DMS79 (cell line): ENCODE measurements at places on chromosomes 3 and 15.

- no peak for DNase-seq
These were observed 28.2 kb upstream of the ST6GAL1 start for GRCh38 chr3:186902154-186902553.

DNA sequence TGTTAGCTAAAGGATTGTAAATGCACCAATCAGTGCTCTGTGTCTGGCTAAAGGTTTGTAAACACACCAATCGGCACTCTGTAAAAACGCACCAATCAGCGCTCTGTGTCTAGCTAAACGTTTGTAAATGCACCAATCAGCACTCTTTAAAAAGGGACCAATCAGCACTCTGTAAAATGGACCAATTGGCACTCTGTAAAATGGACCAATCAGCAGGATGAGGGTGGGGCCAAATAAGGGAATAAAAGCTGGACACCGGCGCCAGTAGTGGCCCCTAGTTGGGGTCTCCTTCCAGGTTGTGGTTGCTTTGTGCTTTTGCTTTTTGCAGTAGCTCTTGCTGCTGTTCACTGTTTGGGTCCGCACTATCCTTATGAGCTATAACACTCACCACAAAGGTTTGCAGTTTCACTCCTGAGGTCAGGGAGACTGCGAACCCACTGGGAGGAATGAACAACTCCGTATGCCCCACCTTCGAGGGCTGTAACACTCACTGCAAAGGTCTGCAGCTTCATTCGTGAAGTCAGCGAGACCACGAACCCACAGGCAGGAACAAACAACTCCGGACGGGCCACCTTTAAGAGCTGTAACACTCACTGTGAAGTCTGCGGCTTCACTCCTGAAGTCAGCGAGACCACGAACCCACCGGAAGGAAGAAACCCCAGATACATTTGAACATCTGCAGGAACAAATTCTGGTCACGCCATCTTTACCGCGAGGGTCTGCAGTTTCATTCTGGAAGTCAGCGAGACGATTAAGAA lies 1.1 kb upstream of the SUCLG2 start:
- no peak for DNase-seq

DNA sequence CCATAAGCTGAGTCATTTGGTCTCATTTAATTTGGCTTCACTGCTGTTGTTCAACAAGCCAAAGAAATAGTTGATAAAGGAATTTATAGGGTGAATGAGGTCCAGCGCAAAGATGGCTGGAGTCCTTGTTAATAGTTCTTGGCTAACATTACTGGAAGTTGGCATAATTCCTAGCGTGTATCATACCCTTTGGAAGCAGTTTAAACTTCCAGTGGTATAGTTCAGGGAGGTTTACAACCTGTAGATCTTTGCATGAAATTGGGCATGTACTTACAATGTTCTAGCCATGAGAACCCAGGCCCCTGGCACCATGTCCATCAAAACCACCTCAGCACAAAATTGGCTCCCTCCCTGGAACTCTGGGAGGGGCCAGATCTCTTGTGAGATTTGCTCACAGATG lies 380.8 kb downstream of the LRTM1 start:
- DNase-seq = no peak

DNA sequence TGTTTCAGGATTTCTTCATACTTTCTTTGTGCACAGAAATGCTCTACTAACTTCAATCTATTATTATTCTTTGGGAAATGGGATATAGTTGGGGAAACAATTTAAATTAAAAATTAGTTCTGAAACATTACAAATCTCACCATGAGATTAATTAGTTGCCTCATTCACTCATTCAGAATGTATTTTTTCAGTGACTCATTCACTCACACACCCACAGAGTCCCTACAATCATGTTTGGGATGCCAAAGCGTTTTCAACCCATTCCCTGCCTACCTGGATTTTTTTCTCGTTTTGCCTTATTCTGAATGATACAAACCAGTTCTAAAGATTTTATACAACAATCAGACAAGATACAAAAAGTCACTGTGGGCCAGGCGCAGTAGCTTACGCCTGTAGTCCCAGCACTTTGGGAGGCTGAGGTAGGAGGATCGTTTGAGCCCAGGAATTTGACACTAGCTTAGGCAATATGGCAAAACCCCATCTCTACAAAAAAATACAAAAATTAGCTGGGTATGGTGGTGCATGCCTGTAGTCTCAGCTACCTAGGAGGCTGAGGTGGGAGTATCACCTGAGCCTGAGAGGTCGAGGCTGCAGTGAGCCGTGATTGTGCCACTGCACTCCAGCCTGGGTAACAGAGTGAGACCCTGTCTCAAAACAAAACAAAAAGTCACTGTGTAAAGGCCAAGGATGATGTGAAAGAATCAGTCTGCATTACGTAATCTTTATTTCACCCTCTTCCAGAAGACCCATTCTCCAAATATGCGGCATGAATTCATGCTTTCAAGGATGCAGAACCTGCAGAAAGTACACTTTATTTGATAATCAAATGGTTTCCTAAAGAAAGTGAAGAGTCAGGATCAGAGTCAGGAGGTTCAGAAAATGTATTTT lies 34.8 kb upstream of the ARHGEF3 start:
- no peak for DNase-seq

DNA sequence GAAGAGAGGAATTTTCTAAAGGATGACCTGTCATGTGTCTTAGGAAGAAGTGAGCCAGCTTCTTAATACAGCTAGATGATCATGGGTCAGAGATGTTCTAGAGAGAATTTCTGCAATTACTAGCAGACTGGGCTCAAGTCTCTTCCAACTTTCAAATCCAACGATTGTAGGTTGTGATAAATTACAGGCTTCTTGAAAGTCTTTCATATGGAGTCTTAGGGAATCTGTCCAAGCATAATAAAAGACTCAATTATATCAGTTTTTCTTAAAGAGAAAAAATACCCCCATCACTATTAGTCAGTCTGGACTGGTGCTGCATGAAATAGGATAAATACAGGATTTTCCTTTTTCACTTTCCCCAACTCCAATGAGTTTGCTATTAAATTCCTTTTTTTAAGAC lies 59.1 kb downstream of the DRD3 start:
- DNase-seq = no peak

DNA sequence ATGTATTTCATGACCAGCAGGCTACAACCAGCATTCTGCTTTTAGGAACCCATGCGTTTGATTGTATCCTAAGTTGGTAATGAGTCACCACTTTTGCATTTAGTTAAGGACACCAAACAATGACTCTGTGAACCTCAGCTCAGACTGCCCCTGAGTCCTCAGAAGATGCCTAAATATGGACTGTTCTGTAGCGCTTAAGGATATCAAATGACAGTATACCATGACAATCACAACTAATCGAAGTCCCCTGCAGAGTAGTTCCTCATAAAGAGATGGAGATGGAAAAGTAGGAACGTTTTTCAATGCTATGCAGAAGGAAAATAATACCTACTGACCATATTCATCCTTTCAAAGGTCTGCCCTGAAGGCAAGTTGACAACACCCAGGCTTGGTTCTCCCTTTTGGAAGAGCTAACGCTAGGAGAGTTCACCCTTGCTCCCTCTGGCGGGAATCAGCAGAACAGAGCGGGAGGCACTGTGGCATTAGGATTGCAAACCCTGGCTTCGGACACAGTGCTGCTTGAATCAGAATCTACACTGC lies 508.6 kb downstream of the FHIT start:
- DNase-seq = no peak

- no peak for DNase-seq
These were observed 911 bp downstream of the RFTN1 start for GRCh38 chr3:16512435-16513140.

- peak; percentile 25 for DNase-seq
These were observed 162.5 kb downstream of the AKAP13 start for GRCh38 chr15:85542895-85543331.

GRCh38 chr3:32240159-32240545 lies 1.7 kb downstream of the CMTM8 start:
- no peak for DNase-seq

GRCh38 chr3:192170659-192171058 lies 556.7 kb downstream of the FGF12 start:
- DNase-seq = no peak
